Activated naive CD4-positive, alpha-beta T cell (primary cell): ENCODE measurements at places on chromosomes 1 and 21.

DNA sequence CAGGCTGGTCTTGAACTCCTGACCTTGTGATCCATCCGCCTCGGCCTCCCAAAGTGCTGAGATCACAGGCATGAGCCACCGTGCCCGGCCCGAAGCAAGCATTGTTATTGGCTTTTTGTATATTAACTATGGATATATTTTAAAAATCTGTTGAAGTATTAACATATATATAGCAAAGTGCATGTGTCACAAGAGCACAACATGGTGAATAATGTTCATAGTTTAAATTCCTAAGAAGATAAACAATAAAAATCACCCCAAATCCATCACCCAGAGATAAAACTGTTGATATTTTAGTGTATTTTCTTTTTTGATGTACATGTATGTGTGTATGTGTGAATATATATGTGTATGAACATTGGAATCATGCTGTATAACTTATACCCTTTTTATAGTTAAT, 9.1 kb upstream of the FOXE3 start:
- DNase-seq, result no peak

GRCh38 chr1:204909109-204909508, 38.4 kb downstream of the NFASC start:
- DNase-seq, result no peak

DNA sequence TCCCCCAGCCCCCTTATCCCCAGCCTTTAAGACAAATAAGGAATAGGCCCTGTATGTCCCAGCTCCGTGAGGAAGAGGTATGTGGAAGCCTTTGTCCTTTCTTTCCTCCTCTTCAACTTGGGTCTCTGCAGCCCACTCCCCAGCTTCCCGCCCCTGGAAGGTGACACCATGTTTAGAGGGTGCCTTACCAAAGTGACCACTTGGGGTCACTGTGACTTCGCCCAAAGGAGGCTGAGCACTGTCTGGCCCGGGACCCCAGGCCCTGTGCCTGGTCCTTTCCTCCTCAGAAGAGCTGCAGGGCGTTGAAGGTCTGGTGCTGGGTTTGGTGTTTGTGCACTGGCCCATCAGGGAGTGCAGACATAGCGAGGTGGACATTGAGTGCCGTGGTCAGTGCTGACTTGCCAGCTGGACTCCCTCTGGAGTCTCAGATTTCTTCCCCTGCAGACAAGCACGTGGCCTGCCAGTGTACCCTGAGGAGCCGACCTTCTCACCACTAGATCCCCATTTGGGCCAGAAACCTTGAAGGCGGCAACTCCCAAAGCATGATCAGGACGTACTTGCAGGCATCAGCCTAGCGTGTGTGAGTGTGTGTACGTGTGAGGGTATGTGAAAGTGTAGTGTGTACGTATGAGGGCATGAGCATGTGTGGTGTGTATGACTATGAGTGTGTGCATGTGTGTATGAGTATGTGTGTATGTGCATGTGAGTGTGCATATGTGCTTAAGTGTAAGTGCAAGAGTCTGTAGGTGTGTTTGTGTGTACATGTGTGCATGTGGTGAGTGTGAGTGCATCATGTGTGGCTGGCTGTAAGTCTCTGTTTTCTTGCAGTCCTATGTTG, 181.4 kb upstream of the KIAA0040 start:
- no peak for DNase-seq

DNA sequence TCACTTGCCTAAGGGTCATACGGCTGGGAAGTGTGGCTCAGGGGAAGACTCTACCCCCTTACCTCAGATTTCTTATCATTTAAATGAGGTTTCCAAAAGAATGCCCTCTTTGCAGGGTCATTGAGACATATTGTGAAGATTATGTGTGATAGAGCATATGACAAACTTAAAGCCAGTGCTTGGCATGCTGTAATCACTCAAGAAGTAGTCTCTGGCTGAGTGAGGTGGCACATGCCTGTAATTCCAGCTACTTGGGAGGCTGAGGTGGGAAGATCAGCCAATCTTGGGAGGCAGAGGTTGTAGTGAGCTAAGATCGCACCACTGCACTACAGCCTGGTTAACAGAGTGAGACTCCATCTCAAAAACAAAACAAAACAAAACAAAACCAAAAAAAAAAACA, 7.5 kb upstream of the LDLRAD2 start:
- DNase-seq, result no peak

GRCh38 chr1:181061487-181061886, 27.0 kb upstream of the IER5 start:
- DNase-seq, result no peak

- no peak for DNase-seq
These were observed 20.0 kb upstream of the RD3 start for GRCh38 chr1:211511947-211512346.

DNA sequence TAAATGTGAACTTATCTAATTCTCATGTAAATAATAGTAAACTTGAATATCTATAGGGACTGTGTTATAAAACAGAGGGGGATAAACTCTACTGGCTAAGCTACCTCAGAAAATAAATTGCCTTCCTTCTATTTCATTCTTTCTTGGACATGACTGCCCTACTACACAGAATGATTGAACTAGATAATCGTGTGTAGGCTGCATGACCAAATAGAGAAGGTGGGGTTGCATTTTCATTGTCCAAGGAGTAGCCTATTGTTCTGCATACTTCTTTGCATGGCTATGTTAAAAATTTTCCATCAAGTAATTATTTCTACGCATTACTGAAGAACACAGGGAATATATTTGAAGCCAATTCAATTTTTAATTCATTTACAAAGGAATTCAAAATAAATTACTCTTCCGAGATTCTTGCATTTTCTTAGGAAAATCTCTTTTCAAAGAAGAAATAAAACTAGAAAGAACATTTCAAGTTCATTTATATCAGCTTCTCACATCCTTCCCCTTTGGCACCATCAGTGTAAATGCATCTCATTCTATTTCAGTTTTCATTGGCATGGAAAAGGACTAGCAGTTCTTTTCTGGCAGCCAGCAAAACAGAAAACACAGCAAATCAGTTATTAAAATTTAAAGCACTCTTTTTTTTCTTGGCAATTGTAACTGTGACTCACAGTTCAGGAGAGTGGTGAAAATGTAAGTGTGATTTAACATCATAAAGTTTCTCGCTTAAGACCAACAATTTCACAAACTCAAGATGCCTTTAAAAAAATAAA, 714.7 kb downstream of the NCAM2 start:
- DNase-seq, result no peak

DNA sequence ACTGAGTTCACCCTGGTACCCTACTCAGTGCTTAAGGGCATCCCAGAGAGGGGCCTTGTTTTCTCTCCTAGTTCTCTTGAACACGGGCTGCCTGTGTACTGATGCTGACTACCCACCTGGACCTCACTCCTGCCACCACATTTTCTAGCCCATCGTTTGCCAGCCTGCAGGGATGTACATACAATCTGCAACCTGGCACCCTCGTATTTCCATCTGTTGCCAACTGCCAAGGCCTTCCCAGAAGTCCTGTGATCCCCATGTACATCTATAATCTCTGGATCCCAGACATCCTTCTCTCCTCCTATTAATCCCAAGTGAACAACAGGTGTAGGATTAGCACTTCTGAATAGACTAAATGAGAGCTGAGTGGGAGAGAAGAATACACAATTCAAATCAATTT, 212.0 kb downstream of the SLC45A1 start:
- DNase-seq, result no peak

DNA sequence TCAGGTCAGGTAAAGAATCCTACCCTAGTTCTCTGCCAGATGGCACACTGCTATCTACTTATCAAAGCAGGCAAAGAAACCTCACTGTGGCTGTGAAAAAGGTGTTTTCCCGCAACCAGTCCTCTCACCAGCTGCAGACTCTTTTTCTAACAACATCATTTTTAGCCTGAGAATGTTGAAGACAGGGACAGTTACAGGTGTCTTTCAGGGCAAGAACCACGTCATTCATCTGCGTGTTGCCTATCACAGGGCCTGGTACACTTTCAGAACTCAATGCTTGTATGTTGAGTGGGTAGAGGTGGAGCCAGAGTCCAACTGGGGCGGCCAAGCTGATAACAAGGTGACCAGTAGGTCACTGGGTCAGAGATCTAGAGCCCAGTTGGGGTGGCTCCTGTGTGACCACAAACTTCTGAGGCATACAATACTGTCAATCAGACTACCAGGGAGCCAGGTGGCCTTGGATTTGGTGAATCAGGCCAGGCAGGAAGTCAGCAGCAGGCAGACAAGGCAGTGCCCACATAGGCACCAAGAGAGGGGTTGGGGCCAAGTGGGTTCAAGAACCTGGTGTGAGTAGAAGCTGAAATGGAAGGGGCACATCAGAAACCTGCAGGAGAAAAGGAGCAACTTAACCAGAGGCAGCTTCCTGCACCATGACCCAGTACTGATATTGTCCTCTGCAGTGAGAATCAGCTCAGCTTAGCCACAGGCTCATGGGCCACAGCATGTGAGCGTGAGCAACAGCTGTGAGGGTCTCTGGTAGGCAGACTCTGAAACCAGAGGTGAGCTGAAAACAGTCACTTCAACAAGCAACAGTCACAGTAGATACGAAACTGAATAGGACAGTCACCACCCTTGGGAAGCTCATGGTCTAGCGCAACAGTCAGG, 123.6 kb downstream of the DTL start:
- DNase-seq, result no peak

DNA sequence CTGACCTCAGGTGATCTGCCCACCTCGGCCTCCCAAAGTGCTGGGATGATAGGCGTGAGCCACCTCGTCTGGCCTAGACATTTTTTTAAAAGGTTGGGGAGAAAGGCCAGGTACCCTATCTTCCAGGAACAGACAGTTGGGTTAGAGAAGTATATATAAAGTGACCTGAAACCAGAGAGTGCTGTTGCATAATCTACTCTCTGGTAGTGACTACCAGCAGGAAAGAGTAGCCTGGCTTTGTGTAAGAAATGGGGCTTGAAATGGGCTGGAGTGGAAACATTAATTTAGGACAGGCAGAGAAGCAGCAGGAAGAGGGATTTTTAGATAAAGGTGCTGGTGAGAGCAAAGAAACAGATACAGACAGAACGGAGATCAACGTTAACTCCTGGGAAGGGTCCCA, 125.8 kb upstream of the HOOK1 start:
- no peak for DNase-seq

DNA sequence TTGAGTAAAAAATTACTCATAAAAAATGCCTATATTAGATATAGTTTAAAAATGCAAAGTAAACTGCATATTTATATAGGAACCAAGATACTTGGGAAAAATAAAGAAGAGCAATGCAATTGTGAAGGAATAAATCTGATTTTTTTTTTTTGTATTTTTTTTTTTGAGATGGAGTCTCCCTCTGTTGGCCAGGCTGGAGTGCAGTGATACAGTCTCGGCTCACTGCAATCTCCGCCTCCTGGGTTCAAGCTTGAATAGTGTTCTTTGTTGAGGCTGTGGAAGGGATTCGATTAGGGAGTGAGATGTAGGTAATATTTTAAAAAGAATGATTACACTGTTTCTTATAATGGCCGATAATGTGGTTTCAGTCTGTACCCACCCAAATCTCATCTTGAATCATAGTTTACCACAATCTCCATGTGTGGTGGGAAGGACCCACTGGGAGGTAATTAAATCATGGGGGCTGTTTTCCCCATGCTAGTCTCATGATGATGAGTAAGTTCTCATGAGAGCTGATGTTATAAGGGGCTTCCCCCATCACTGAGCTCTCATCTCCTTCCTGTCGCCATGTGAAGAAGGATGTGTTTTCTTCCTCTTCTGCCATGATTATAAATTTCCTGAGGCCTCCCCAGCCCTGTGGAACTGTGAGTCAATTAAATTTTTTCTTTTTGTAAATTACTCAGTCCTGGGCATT, 1765.9 kb downstream of the PLA2G4A start:
- no peak for DNase-seq

- peak; percentile 2 for DNase-seq
These were observed 956 bp upstream of the SCAF4 start for GRCh38 chr21:31732597-31733550.

- DNase-seq, result no peak
These were observed 6.8 kb downstream of the OR10Z1 start for GRCh38 chr1:158611916-158612315.
